SK-N-MC (cell line): ENCODE measurements at places on chromosomes 2 and 18.
A peak's percentile ranks its signal among the peaks of the same experiment; 100 is the strongest.

- DNase-seq: no peak
Measured at GRCh38 chr2:85797921-85798320, 44.1 kb downstream of the ATOH8 start.

DNA sequence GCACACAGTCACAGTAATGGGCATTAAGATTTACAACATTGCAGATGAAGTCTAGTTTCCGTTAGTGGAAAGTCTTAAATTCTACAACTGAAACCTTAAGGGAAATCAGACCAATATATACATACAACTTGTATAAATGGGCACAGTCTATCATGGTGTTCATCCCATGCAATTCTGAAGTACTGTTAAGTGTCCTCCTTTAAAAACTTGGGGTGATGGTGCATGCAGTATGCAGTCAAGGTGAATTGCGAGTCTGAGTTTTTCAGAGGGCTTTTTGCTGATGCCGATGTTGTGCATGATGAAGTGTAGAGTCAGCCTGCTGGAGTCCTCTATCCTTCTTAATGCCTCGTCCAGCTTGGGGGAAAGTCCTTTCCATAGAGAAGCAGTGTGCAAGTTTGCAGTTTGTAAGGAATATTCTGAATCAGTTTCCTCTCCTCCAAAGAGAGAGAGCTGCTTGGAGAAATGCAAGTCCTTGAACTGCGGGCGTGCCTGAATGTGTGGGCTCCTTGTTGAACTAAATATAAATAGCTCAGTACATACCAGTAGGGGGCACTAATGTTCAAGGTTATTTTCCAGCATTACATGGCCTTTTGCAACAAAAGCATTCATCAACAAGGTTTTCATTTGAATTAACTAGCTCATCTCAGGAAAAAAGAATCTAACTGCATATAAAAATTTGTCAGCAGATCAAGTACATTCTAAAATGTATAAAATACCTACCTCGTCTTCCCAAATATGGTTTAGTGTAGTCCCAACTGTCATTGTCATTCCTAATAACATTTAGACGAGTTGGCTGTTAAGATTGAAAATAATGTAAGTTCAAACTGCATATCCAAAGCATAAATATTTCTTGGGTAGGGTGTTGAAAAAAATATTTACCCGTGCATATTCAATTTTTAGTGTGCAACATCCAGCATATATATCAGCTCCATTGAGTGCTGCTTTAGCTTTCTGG is 21.3 kb downstream of the HNRNPLL start:
- DNase-seq: peak; percentile 86

GRCh38 chr2:74567881-74568280 is 13.4 kb downstream of the DOK1 start:
- no peak for DNase-seq

DNA sequence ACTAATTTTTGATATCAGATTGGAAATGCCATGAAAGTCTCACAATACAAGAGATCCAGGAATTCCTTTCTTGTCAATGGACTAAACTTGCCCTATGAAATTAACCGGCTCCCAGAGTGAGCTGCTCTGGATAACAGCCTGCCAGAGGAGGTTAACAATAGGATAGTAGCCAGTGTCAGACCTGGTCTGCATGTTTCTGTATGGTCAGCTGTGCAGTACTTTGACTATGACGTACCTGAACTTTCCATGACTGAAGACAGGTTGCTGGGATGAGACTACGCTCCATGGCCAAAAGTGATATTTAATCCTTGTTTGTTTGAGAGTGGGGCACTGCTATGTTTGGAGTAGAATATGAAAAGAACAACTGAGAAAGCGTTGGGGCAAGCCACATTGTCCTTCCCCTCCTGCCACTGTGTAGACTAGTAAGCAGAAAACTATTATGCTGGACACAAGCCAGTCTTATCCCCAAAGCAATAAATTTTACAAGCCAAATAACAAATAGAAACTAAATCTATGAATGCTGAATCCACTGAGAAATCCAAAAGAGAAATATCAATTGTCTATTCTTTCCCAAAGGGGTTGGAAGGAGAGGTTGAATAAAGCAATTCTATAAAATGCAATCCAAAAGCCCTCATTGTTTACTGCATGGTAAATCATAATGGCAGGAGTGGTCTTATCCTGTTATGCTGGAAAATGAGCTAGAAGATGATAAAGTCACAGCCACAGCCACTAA is 115.5 kb upstream of the CYP26B1 start:
- DNase-seq: no peak

DNA sequence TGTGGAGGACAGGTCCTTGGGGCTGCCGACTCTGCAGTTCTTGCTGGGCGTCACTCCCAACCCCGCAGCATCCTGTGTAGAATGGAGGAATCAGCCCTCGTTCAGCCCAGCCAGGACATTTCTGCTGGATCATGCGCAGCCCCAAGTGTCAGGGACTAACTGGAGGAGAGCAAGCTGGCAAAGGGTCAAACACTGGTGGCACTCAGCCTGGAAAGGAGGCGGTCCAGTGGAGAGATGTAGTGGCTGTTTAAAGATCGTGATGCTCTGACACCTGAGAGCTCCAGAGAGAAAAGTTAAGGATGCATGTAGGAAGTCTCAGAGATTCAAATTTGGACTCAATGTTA is 63.6 kb upstream of the SH3RF3 start:
- no peak for DNase-seq

DNA sequence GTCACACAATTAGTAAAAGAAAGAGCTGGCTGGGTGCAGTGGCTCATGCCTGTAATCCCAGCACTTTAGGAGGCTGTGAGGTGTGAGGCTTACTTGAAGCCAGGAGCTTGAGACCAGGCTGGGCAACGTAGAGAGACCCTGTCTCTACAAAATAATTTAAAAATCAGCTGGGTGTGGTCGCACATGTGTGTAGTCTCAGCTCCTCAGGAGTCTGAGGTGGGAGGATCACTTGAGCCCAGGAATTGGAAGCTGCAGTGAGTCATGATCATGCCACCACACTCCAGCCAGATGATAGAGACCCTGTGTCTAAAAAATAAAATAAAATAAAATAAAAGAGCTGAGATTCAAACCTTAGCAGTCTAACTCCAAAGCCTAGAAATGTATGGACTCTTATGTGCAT is 39.0 kb upstream of the NEDD4L start:
- no peak for DNase-seq

DNA sequence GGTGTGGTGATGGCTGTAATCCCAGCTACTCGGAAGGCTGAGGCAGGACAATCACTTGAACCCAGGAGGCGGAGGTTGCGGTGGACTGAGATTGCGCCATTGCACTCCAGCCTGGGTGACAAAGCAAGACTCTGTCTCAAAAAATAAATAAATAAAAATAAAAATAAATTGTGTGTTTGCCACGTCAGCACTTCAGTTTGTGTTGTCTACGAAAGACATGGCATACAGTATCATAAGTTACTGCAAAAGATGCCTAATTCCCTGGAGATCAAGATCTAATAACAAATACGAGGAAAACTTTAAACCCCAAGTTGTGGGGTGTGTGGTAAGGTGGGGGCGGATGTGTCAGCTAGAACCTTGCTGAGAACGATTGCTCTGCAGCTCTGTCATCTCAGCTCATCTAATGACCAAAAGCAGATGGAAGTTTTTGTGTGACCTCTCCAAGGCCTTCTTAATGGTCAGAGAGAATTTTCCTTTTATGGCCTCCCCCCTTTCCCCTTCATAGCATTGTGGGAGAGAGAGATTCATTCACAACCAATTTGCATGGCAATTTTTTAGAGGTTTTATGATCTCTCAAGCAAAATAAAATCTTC is 11.3 kb downstream of the NPAS2 start:
- no peak for DNase-seq

GRCh38 chr18:59923539-59924196 is 23.9 kb downstream of the PMAIP1 start:
- DNase-seq: no peak
